RPMI7951 (cell line): ENCODE measurements at places on chromosomes 2 and 18.

- no peak for DNase-seq
Observed at GRCh38 chr18:8188184-8188583, 421.1 kb upstream of the RAB12 start.

- DNase-seq: peak; percentile 35
Observed at GRCh38 chr2:43840965-43841364, 2.2 kb downstream of the ABCG8 start.

DNA sequence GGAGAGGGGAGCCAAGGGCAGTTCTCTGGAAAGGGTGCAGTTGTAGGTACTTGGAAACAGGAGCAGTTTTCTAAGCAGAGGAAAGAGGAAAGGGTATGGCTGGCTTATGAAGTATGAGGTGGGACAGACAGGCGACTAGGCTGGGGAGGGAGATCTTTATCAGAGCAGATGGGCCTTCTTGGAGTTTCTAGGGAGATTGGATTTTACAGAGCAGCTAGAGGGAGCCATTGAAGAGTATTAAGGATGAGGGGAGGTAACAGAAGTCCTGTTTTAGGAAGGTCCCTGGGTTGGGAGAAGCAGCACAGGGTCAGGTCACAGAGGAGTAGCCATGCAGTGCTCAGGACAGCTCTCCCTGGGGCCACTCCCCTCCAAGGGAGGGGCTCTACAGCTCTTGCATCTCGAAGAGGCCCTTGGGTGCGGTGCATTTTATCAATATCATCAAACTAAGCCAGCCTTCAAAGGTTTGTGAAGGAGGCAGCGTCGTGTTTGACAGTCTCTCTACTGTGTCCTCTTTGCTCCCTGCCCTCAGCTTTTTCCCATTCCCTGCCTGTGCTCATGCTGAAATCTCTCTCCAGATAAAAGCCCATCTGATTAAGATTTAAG lies 154.3 kb downstream of the SETBP1 start:
- no peak for DNase-seq

DNA sequence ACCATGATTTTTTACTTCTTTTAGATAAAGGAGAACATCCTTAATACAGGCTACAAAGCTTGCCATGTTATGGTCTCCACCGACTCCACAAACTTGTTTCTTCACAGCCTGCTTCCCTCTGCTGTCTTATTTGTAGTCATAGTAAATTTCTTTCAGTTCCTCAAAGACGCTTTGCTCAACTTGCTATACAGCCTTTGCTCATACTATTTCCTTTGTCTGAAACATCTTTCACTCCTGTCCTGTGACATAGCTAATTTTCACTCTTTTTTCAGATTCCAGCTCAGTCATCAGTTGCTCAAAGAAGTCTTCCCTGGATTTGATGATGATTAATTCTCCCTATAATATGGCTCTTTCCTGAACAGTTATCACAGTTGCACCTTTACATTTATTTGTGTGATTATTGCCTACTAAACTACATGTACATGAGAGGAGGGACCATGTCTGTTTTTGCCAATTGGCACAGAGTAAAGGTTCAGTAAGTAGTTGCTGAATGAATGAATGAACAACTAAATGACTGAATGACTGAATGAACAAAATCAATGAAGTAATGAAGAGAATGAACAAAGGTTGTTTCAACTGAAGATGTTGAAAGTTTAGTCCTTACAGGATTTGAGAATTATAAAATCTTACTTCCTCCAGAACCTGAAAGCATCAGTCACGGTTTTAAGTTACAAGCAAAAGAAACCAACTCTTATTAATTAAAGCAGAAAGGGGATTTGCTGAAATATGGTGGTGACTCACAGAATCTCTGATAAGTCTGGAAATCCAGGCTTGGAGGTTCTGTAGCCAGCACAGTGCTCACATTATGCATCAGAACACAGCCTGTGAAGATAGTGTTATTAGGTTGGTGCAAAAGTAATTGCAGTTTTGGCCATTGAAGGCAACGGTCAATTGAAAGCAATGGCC lies 186.4 kb upstream of the FAM98A start:
- DNase-seq: peak; percentile 66

DNA sequence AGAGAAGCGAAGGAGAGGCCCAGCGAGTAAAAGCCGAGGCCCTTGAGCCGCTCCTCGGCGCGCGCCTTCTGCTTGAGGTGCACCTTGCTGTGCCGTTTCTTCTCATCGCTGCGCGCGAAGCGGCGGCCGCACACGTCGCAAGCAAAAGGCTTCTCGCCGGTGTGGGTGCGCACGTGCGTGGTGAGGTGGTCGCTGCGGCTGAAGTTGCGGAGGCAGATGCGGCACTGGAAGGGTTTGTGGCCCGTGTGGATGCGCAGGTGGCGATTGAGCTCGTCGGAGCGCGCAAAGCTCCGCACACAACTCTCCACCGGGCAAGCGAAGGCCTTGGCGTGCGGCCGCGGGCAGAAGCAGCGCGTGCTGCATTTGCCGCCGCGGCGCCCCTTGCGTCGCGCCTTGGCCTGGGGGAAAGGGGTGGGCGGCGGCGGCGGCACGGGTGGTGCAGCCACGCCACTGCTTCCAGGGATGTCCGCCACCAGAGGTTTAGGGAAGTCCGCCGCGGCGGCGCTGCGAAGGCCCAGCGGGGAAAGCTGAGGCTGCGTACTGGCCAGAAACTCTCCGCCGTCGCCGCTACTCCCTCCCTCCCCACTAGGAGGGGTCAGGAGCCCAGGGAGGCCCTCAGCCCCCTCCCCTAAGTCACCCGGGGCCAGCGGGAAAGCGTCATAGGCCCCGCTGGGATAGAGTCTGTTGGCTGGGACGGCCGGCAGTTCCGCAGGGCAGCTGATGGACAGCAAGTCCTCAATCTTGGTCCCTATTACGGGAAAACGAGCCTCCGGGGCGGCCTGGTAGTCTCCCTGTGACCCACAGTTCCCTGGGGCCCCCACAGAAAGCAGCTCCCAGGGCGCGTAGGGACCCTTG lies 1.7 kb downstream of the EGR4 start:
- DNase-seq: no peak

- DNase-seq: peak; percentile 96
Observed at GRCh38 chr18:22694954-22695353, 238.2 kb upstream of the RBBP8 start.

GRCh38 chr18:3411854-3412268 lies 38.1 kb upstream of the TGIF1 start:
- DNase-seq: peak; percentile 36

DNA sequence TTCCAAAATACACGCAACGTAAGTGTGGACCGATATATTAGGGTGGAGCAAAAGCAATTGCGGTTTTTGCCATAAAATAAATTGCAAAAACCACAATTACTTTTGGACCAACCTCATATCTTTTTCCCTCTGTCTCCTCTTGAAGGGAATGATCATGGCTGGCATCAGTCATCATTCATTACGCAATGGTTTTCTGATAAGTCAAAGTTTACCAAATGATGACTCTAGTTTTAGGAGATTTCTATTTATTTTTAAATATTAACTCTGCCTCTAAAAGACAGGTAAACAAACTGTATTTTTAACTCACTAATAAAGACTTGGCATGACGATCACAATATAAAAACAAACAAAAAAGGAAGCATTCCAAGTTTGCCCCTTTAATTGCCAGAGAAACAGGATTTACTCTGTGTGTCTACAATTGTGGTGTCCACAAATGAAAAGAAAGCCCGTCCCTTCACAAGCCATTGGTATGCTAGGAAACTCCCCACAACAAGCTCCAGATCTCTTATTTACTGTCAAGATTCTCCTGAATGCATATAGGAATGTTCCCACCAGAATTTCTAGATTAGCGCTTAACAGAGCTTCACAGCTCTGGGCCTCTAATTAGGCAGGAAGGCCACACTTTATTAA lies 61.3 kb downstream of the IRS1 start:
- DNase-seq: no peak

DNA sequence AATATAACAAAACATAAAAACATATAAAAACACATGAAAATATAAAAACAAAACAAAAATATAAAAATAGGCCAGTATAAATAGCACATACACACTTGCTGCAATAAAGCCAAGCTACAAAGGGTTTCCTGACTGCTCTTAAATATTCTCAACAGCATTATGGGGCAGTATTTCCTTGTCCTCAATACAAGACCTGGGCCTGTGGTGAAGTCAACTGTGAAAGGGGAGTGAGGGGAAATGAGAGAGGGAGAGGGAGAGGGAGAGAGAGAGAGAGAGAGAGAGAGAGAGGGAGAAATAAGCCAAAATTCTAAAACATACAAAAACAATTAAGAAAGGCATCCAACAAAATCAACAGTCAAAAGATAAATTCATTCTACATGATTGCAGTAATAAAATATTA lies 82.6 kb upstream of the NEDD4L start:
- no peak for DNase-seq

DNA sequence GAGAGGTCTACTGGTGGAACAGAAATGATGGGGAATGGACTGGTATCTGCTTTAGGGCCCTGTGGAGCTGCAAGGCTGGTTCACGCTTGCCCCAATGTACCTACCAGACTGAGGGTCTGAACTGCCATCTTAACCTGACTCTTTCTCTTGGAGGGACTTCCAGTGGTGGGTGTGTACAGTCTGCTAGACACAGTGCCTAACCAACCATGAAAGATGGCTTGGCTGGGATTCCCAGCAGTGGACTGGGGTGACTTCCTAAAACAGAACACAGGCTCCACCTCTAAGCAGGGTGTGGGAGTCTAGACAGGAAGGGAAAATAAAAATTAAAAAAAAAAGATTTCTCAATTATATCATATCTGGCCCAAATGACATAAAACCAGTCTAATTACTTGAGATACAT lies 25.5 kb upstream of the MYO3B start:
- DNase-seq: no peak

- no peak for DNase-seq
Observed at GRCh38 chr2:39300044-39300978, 56.5 kb upstream of the CDKL4 start.

DNA sequence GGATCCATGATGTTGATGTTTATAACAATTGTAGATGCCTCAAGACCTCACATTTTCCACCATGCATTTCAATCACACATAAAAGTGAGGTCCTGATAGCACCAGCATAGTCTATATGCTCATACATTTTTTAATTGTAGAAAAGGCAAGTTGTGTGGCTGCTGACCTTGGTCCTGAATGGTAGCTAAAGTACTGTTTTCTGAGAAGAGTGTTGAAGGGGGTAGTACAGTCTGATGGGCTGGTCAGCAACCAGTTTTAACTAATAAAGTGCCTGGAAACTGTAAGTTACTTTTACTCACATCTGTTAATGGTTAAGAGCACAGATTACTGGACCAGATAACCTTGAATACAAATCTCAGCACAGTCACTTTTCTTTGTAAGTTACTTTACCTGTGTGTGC lies 15.9 kb downstream of the ZNF638 start:
- DNase-seq: peak; percentile 30

DNA sequence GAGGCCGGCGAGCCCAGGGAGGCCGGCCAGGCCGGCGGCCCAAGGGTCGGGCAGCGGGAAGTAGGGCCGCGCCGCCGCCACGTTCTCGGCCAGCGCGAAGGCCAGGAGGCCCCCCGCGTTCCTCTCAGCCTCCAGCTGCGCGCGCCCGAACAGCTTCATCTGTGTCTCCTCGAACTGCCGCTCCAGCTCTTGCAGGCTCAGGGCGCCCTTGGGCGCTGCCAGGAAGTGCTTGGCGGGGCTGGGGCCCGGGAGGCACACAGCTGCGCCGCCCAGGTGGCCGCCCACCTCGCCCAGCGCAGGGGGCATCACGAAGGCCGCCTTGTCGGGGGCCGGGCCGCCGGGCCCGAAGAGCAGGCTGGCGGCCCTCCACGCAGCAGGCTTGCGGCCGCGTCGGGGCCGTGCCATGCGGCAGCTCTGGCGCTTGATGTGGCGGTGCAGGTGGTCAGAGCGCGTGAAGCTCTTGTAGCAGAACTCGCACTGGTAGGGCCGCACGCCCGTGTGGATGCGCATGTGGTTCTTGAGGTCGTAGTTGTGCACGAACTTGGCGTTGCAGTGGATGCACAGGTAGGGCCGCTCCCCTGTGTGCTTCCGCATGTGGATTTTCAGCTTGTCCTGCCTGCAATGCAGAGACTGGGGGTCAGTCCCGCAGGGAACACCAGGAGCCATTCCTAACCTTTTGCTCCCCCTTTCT lies 99.0 kb upstream of the SMAD2 start:
- no peak for DNase-seq

- DNase-seq: no peak
Observed at GRCh38 chr2:236790963-236791362, 221.3 kb downstream of the ACKR3 start.

GRCh38 chr2:37307500-37307899 lies 17.1 kb downstream of the PRKD3 start:
- no peak for DNase-seq
